ENCODE measurements at places on chromosomes 2 and 18.

- DNase-seq = peak; percentile 51
Observed at GRCh38 chr2:25159949-25160348, 8.4 kb downstream of the POMC start.

DNA sequence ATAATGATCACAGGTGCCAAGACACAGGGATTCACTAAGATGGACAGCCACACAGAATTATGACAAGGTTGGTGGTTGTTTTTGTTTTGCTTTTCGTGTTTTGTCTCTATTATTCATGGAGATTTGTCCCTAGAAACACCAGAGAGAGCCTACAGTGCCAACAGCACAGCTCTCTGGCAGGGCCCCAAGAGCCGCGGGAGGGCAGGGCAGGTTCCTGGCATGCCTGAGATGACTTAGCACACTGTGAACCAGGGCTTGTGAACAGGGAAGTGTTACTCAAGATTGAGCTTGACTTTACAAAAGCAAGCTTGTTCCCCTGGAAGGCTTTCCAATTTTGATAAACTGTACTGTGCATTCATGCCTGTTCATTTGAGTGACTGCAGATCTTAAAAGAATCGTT lies 437.4 kb upstream of the SALL3 start:
- peak; percentile 95 for DNase-seq

DNA sequence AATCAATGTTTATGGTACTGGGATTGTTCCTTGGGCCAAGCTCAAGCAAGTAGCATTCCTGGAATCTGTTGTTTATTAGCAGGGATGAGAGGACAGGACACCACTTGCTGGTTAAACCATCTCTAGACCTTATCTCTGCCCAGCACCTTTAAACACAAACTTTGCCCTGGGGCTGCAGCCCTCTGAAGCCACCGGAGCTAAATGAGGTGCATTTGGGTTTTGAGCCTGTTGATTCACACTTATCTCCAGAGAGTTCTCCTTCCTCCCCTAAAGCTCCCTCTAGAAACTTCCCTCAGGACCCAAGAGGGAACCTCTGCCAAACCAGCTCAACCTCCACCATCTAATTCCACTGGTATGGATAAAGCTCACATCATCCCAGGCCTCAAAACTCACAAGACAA lies 94.8 kb upstream of the EPAS1 start:
- no peak for DNase-seq

DNA sequence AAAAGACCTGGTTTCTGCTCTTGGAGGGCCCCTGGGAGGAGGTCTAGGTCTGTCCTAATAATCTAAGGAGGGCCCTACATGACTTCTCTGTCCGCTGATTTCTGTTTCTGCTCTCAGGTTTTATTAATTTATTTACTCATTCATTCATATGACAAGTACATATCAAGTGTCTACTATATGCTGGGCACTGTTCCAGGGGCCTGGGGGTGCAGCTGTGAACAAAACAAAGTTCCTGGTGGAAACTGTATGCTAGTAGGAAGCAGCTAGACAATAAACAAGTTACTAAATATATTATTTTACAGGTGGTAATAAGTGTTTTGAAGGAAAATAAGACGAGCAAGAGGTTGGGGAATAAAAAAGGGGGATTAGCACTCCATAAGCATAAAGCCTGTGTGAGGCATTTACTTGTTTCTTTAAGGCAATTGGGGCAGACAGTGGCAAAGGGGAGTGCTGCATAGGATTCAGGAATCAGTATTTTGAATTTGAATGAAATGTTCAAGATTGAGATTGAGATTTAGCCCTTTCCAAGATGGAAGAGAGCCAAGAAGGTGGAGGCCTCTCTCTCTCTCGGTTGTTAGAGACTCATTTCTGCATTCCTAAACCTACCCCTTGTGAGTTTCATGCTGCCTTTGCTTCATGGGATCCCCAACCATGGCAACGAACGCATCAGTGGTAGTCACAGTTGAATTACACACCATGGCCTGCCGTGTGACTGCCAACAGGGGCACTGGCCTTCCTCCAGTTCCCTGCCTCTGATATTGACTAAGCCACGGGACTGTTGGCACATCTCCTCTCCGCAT lies 28.3 kb downstream of the DRC1 start:
- DNase-seq = no peak

DNA sequence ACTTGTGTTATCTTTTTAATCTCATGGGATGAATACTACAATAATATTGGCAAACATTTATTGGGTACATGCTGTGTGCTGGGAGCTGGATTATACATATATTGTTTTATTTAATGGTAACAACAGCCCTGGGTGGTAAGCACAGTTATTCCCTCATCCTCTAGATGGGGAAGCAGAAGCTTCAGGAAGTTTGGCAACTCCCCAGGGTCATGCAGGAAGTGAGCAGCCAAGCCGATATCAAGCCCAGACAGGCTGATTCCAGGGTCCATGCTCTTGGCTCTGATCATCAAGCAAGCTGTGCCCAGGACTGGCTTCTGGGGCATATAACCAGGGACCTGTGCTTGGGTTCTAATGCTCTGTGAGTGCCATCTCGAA lies 155.8 kb downstream of the ZNF516 start:
- no peak for DNase-seq

- no peak for DNase-seq
Observed at GRCh38 chr2:191220671-191221070, 24.5 kb upstream of the MYO1B start.

GRCh38 chr2:239178954-239179353 lies 221.9 kb downstream of the HDAC4 start:
- peak; percentile 51 for DNase-seq

DNA sequence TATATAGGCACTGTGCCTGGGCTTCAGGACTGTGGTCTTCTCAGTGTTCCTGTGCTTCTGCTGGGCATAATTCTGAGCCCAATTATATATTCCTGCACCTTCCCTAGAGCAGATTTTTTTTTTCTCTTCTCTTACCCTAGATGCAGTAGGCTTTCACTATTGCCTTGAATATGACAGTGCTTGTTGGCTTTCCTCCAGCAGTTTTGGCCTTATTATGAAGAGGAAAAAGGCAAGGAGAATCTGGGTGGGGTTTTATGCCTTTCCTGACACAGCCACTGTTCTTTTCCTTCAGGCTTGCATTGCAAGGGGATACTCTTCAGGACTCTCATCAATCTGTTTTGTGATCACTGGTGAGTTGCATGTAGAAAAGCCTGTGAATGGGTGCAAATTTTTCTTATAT lies 221.9 kb upstream of the CELF4 start:
- no peak for DNase-seq

GRCh38 chr2:219765231-219765911 lies 137.9 kb downstream of the SLC4A3 start:
- DNase-seq = no peak

GRCh38 chr2:131044757-131045150 lies 48.5 kb downstream of the FAM168B start:
- DNase-seq = peak; percentile 39

- DNase-seq = no peak
Observed at GRCh38 chr2:216632952-216633615, at the start of gene IGFBP2. Gene IGFBP2 (plus strand): TSS chr2:216633420. CDS start chr2:216633524, 104 bp downstream.

DNA sequence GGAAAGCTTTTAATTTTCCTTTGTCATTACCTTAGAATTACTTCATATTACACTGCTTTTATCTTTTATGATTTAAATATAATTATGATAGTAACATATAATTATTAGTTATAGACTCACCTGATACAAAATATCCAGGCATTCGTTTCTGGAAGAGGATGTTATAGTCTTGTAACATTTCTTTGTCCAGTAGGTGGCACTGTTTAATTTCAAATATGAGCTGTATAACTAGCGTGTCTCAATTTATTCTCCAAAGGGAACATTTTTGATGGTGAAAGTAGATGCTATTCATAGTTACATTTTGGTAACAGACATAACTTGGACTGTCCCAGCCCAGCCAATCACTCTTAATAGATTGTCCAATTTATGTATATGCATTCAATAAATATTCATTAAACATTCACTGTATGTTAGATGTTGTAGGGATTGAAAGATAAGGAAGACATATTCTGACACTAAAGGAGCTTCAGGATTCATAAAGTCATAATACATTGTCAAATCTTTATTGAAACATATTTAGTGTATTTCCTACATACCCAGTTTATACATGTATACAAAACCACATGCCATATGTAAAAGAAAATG lies 19.2 kb downstream of the DAW1 start:
- DNase-seq = no peak

- no peak for DNase-seq
Observed at GRCh38 chr2:225100269-225100668, 58.0 kb upstream of the DOCK10 start.

GRCh38 chr2:156054983-156055382 lies 277.5 kb downstream of the NR4A2 start:
- DNase-seq = no peak

All from upper lobe of right lung (tissue), 1 donor.